ENCODE measurements at places on chromosomes 2 and 18.

DNA sequence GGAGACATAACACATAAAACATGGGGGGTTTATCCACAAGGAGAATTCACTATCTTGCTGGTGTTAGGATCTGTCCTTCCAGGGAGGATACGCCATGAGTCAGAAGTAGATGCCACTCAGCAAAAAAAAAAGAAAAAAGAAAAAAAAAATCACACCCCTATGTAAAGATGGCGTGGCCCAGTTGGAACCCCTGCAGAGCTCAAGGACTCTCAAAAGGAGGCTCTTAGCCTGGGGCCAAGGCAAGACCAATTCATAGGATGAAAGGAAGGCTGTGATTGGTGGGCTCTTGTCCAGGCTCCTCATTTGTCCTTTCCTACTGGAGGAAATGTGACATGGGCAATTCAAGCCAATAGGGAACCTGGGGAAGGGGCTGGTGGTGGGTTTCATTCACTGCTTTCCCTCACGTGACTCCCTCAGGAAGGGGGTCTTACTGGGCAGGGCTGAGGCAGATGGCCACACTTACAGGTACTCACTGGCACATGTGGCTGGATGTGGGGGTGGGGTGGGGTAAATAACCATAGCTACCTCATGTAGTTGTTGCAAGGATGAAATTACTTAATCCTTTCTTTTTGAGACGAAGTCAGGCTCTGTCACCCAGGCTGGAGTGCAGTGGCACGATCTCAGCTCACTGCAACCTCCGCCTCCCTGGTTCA, 38.7 kb upstream of the HAAO start:
- DNase-seq, result no peak

DNA sequence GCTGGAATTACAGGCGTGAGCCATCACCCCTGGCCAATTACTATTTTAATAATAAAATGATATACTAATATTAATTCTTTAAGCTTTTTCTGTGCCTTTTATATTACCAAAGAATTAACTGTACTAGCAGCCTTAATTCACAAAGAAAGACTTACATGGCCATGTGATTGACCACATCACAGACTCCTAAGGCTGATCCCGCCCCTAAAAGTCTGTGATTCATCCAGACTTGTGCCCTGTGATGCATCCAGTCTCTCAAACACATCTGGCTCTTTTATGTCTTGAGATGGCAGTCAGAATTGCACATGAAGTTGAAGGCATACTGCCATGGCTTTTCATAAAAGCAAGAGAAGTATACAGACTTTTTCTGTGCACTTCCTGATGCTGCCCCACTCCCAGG, 91.7 kb downstream of the DTNA start:
- DNase-seq, result no peak

- no peak for DNase-seq
Observed at GRCh38 chr2:117702098-117702497, 112.4 kb upstream of the DDX18 start.

GRCh38 chr2:134002921-134003320, 251.0 kb upstream of the MGAT5 start:
- no peak for DNase-seq

- no peak for DNase-seq
Observed at GRCh38 chr2:37767959-37768925, 96.8 kb upstream of the CDC42EP3 start.

GRCh38 chr2:136527560-136527959, 237.8 kb upstream of the THSD7B start:
- DNase-seq, result no peak

DNA sequence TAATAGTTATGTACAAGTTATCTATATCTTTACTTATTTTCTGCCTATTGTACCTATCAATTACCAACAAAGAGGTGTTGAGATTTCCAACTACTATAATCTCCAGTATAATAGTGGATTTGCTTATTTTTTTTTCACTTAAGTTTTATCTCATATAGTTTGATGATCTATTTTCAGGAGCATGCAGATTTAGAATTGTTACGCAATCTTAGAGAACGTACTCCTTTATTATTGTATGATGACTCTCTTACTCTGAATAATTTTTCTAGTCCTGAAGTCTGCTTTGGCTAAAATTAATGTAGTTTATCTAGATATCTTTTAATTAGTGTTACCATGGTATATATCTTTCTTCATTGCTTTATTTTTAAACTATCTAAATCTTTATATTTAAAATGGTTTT, 205.2 kb downstream of the SCG2 start:
- no peak for DNase-seq

DNA sequence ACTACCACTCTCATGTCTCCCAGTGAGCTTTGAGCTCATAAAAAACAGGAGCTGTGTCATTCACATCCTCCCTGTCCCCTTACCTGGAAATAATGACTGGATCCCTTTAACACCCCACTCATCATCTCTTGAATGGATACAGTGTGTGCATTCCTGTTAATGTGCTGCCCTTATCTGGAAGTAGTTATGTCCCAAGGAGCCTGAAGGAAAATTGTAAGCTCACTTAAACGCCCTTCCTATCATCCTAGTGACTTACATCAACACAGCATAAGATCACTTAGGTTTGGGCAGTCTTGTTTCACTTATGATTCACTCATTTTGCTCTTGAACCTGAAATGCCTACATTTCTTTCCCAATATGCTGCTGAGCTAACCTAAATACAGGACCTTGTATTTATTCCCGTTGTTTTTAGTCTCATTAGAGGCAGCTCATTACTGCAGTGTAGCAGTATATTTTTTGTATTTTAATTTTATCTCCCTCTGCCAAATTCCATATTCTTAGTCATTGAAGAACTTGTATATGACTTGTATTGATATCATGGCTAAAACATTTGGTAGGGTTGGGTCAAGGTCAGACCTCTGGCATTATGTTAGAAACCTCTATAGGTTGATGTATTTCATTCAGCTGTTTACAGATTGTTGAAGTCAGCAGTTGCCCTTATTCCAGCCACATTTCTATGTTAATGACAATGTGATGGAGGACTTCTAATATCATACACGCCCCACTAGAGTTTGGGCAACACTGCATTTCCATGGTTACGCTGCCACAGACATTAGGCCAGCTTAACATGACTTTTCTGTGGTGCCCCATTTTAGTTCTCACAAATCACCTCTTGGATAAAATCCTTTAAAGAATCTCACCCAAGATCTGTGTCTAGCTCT, 72.9 kb downstream of the PKP4 start:
- DNase-seq, result no peak

- no peak for DNase-seq
Observed at GRCh38 chr2:80548469-80548868, 243.9 kb upstream of the LRRTM1 start.

GRCh38 chr2:42856106-42856860, 63.9 kb upstream of the HAAO start:
- no peak for DNase-seq

DNA sequence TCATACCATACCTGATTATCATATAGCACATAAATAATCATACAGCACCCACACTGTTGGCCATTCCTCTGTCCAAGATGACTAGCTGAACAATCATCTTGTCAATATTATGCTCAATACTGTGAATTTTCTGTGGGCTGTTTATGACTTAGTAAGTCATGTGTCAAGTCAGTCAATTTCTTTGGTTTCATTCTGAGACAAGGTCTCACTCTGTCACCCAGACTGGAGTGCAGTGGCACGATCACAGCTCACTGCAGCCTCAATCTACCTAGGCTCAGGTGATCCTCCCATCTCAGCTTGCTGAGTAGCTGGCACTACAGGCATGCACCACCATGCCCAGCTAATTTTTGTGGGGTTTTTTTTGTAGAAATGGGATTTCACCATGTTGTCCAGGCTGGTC, 5.7 kb downstream of the MCM6 start:
- DNase-seq, result no peak

DNA sequence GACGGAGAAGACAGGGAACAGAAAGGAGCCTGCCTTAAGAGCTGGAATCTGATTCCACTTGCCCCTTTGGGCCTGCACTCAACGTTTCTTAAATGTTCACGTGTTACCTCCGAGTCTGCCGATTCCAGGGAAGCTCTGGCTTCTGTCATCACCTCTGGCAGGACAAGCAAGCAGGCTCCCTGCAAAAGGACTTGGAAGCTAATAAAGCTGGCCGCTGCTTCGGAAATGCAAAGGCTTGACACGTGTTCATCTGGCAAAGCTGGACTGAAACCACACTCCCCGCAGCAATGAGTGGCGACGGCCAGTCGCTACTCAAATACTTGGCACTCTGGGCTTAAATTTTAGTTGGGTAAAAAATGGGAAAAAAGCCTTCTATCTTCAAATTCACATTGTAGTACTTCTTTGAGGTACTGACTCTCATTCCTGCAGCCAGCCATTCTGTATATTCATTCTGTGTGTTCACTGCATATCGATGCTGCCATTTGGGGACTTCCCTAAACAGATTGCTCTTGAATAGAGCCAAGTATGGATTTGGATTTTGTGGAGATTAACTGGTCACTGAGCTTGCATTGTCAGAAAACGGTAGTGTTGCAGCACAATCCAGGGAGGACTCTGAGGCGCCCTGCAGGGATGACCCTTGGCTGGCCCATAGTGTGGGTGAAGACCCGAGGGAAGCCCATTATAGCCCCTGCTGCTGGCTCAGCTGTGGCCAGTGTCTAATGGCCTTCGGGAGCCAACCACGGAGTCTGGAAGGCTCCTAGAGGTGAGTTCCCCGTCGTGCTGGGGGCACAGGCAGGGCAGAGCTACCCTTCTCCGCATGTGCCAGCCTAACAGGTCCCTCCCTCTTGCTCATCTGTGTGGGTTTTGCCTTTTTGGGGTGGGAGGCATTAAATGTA, 231.5 kb downstream of the PRKCE start:
- DNase-seq, result no peak

GRCh38 chr2:2898744-2899143, 478.9 kb downstream of the EIPR1 start:
- DNase-seq, result no peak

DNA sequence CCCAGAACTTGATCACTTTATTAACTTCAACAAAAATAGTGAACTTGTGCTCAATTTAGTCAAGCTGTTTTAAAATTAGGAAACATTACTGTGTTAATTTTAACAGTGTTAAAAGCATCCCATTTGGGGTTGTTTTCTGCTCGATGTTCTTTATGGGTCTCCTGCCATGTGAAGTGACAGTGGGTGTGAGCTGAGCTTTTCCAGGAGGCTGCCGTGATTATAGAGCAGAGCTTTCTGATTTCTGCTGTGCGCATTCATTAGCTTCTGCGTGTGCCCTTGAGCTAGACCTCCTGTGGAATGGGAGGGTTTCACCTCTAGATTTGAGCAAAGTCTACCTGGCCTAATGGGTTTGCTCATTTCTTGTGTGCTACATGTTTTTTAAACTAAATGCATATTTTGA, 121.5 kb downstream of the WDSUB1 start:
- DNase-seq, result no peak

DNA sequence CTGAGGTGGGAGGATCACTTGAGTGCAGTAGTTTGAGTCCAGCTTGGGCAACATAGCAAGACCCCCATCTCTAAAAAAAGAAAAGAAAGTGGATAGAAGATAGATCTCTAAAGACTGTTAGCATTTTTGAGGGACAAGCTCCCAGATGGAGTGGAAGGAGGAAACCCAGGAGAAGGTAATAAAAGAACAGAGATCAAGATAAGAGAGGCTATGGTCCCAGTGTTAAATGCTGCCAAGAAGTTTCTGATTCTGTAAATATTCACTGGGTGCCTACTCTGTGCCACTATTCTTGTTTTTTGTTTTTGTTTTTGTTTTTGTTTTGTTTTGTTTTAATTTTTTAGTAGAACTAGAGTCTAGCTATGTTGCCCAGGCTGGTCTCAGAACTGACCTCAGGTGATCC, 26.2 kb downstream of the FZD5 start:
- no peak for DNase-seq

DNA sequence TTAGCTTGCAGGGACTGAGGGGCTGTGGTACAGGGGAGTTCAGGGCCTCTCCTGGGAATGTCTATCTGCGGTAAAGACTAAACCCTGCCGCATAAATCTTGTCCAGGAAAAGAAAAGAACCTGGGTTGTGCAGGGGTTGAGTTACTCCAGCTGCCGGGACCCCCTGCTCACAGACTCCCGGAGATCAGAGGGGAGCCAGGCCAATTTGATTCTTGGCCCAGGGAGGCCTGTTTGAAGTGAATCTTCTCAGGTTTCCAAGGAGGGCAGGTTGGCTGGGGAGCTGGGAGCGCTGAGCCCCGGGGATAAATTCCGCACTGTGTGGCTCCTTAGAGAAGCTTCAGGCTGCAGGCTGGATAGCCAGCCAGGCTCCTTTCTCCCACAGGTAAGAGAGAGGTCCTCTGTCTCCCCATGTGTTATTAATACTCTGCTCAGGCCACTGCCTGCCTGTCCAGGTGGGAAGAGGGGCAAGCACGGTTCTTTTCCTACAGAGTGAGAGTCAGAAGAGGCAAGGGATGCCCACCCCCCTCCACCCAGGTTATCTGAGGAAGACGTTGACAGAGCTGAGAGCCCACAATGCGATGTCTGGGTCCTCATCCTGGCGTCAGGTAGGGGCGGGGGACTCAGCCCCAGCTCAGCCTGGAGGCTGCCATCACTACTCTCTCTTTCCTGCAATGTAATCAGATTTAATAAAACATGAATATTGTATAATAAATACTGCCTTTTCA, 82.7 kb downstream of the LONRF2 start:
- DNase-seq, result no peak

DNA sequence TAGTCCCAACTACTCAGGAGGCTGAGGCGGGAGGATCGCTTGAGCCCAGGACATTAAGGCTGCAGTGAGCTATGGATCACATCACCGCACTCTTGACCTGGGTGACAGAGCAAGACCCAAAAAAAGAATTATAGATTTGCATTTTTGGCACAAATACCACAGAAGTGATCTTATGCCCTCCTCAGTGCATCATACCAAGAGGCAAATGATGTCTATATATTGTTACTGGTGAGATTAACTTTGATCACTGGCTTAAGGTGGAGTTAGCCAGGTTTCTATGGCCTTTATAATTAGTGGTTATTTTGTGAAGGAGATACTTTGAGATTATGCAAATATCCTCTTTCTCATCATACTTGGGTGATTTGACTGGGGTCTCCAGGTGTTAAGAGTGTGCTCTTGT, 22.1 kb upstream of the CATIP start:
- no peak for DNase-seq

GRCh38 chr2:29920130-29920577, 1.2 kb downstream of the ALK start:
- no peak for DNase-seq

DNA sequence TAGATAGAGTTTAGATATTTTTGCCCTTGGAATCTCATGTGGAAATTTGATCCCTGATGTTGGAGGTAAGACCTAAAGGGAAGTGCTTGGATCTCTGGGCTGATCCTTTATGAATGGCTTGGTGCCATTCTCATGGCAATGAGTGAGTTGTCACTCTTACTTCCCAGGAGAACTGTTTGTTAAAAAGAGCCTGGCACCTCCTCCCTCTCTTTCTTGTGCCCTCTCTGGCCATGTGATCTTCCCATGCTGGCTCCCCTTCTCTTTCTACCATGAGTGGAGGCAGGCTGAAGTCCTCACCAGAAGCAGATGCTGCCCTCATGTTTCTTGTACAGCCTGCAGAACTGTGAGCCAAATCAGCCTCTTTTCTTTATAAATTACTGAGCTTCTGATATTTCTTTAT, 276.9 kb downstream of the ZNF804A start:
- DNase-seq, result no peak

- DNase-seq, result no peak
Observed at GRCh38 chr2:68692511-68692910, 42.1 kb upstream of the ARHGAP25 start.

Measured in stimulated activated CD4-positive, alpha-beta T cell treated with anti-CD3 and anti-CD28 coated beads, Interleukin-15, amount 100 ng/mL, for 1 hour (primary cell).